ENCODE measurements at places on chromosomes 2 and 18. TPM values are rescaled to one million over a fixed set of nuclear protein-coding genes. Genes with fewer than 3 reads are reported as not detected.

DNA sequence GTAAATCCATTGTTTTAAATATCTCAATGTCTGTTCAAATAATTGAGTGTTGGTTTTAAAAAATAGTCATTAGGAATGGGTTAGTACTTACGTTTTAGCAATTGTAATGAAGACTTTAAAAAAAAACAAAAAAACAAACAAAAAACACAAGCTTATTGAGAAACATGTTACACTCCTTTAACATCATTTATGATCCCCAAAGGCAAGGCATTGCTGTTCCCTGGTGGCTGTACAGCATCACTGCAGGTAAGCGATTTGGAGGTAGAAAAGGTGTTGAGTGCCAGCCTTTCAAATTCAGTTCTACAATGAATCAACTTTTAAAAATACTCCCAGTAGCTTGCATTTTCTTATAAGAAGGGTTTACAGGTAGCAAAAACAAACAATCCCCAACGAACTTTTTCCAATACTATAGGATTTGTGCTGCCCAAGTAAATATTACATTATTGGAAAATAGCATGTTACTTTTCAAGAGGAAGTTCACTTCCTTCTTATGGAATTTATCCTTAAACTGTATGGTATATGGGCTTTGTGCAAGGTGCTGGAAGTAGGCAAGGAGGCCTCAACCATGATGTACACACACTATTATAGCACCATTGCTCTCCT is 27.5 kb downstream of the CNRIP1 start:
- DNase-seq, result no peak

DNA sequence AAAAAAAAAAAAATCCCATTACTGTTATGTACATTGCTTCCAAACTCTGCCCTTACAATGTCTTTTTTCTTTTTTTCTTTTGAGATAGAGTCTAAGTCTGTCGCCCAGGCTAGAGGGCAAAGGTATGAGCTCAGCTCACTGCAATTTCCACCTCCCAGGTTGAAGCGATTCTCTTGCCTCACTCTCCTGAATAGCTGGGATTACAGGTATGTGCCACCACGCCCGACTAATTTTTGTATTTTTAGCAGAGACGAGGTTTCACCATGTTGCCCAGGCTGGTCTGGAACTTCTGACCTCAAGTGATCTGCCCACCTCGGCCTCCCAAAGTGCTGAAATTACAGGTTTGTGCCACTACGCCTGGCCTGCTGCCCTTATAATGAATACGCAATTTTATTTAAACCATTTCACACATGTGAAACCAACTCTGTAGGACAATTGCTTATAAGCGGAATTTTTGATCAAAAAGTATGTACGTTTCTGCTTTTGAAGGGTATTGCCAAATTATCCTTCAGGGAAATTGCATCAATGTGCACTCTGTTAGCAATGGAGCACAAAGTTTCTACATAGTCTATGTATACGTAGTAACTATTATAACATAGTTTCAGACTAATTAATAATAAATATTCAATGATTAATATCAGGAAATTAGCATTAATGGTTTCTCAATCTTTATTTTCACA is 55.7 kb upstream of the ACTR3 start:
- no peak for DNase-seq

GRCh38 chr2:23660237-23660636 is 266.7 kb downstream of the ATAD2B start:
- DNase-seq, result no peak

- DNase-seq, result no peak
Measured at GRCh38 chr2:54909001-54909400, 141.2 kb downstream of the RTN4 start.

DNA sequence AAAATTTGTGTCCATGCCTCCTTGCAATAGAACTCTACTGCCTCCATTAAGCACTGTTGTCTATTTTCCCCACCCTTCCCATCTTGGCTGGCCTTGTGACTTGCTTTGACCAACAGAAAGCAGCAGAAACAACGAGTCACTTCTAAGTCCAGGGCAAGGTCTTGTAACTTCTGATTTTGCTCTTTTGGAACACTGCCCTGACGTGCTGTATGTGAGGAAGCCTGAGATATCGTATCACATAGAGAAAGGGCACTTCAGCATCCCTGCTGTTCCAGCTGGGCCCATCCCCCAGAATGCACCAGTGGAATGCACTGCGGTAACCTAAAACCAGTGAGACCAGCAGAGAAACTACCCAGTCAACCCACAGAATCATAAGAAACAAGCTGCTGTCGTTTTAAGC is 28.1 kb downstream of the NCKAP1 start:
- DNase-seq, result no peak

DNA sequence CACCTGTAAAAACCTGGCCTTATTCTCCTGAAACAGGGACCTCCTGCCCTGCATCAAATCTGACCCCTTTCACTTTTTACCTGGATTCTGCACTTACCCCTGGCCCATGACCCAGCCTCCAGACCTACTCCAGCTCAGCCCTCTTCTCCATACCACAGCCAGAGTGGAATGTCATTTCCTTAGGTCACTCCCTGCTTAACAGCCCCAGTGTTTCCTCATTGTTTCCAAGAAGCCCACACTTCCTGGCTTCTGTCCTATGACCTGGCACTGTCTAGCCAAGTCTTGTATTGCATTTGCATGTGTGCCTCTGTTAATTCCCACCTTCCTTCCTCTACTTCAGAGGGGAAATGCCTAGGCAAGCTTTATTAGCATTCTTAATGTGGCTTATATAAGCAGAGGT is 51.4 kb upstream of the TRIB2 start:
- DNase-seq, result no peak

DNA sequence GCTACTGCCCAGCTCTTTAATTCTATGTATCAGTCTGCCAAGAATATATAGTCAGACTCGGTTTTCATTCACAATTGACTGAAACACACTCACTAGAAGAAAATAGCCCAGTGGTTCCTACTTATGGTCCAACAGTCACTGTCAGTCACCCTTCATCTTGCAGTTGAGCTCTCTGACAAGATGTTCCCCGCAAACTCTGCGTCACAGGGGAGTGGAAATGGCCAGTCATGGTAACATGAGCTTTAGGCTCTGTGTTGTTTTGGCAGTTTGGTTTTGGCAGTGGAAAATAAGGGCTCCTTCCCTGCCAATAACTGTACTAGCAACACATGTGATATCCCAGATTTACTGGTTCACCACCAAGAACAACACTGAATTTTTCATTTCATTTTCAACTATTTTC is 122.5 kb downstream of the PRPF40A start:
- peak; percentile 90 for DNase-seq

- peak; percentile 33 for DNase-seq
Measured at GRCh38 chr2:11411768-11412448, 54.1 kb downstream of the E2F6 start.

- no peak for DNase-seq
Measured at GRCh38 chr2:142484111-142484510, 353.3 kb upstream of the LRP1B start.

- DNase-seq, result peak; percentile 66
Measured at GRCh38 chr2:217886720-217887309, 116.0 kb downstream of the TNS1 start.

DNA sequence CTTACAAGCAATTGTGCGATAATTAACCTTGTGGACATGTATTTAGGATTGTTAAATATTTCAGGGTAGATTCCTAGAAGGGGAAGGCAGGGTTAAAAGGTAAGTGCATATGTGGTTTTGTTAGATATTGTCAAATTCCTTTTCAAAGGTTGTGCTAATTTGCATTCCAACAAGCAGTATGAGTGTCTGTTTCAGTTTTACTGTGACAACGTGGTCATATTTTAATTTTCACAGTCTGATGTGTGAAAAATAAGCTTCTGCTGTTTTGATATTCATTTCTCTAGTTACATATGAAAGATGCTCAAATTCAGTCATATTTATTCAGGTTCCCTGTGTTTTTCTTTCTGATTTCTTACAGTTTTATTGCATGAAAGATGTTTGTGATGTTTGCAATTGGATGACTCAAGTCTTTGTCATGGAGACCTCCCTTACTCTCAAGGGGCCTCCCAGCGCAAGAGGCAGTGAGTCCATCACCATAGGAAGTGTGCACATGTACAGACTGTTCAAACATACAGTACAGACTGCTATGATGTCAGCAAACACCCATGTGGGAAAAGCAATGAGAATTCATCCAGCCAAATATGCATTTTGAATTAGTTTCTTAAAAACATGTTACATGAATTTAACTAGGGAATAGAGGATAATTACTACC is 310.8 kb downstream of the GALR1 start:
- no peak for DNase-seq

GRCh38 chr2:74436848-74437695 is 4.7 kb downstream of the RTKN start:
- DNase-seq, result no peak

DYTN gene
- total RNA-seq, result not detected

TMEM169 gene
- total RNA-seq, result not detected

STK17B gene
- 8.7 TPM for total RNA-seq

ANKRD44 gene
- 3.0 TPM for total RNA-seq

COPS8 gene
- 626 TPM for total RNA-seq

SPHKAP gene
- total RNA-seq, result not detected

NAT8 gene
- total RNA-seq, result 0.31 TPM

Data from gastrocnemius medialis (tissue), 4 donors.